ENCODE measurements at places on chromosomes 7 and 10.

DNA sequence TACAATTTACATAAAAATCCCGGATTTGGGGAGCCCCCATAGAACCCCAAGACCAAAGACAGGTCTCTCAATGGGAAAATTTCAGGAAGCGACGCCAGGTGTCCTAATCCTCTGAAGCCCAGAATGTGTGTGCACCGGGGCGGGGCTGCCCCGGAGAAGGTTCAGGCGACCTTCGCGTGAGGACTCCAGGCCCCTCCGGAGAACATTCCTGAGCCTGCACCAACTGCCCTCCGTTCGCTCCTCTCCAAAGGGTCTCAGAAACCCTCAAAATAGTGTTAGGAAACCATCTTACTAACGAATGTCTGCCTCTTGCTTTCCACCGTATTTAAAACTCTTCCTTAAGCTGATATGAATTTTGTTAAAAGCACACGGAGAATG is 78.5 kb upstream of the INSIG1 start:
- DNase-seq, result no peak

- no peak for DNase-seq
Observed at GRCh38 chr10:665579-666091, 23.8 kb downstream of the DIP2C start.

DNA sequence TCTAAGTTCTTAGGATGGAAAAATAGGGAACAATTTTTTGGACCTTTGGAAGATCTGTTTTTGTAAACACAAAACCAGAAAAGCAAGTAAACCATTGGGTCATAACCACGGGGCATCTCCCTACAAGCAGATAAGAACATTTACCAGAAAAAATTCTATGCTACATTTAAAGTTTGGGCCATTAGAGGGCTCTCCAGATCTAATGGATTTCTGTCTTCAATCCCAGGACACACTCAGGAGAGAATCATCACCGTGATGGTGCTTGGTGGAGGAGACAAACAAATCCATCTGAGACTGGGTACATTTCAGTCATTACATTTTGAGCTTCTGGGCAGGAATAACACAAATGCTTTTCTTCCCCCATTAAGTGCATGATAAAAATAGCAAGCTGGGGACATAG is 178.4 kb upstream of the TARP start:
- no peak for DNase-seq

- DNase-seq, result no peak
Observed at GRCh38 chr10:34528320-34528719, 286.8 kb downstream of the PARD3 start.

DNA sequence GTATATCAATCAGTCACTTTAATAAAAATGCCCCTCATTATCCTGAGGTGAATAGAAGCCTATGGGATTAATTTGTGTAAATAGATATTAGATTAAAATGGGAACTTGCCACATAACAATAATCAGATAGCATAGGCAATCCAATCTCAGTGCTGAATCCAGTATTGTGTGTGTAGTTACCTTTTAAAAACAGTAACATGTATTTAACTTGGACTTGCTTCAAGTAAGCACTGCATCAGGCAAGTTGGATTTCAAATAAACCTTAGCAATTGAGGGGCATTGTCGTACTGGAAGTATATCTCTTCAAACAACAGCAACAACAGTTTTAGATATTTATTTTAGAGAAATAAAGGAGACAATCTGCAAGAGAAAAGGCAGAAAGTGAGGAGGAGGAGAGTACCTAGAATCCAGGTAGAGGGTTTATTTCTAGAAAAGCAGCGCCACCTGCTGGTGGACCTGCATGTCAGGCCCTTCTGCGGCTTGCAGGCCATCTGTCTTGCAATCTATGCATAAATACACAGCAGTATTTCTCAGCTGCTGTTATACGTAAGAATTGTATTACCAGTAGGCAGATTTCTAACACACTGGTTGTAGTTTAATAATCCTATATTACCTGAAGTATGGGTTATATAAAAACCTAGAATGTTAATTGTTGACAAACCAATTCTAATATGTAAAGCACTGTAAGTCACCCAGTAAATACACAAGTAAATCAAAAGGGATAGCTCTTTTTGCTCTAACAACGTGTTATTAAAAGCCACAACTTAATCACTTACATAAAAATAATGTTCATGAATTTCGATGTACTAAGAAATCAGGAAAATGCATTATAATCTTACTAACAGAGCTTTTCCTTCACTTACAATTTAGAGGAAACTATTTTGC is 652.8 kb downstream of the KCNMA1 start:
- DNase-seq, result no peak

DNA sequence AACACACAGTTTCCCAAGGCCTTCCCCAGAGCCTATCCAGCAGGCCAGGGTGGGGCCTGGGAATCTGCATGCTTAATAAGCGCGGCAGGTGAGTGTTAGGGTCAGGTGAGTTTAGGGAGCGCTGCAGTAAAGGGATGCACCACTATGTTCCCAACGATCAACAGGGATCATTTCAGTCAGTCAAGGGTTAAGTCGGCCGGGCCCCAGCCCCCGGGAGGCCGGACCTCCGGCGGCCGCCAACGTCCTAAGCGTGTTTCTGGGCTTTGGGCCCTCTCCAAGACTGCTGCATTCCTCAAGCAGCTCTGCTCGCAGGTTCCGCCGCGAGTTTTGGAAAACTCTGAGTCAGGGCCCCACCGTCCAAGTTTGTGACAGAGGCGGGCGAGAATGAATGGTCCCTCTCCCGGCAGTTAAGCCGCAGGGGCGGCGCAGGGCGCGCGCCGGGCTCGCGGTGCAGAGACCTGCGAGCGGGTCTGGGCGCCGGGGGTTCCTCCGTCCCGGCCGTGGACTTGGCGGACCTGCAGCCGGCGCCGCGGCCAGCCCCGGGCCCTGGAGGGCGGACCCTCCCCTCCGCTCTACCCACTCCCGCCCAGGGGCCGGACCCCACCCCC is 81.6 kb downstream of the ARHGAP22 start:
- DNase-seq, result no peak

DNA sequence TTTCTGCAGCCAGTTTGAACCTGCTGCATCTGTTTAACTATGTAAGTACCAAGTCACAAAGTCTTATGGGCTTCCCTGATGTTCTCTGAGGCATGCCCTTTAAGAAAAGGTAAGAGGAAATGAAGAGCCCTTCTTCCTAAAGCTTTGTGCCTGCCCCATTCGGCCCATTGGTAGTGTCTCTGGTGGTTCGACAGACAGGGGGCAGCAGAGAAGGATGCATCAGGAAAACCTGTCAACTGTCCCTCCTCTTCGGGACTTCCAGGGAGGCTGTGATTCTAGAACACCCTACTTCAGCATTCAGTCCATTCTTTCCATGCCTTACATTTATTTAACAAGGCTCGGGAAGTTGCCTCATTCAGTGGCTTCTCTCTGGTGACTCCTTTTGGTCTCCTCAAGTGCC is 1.9 kb upstream of the SFRP4 start:
- no peak for DNase-seq

DNA sequence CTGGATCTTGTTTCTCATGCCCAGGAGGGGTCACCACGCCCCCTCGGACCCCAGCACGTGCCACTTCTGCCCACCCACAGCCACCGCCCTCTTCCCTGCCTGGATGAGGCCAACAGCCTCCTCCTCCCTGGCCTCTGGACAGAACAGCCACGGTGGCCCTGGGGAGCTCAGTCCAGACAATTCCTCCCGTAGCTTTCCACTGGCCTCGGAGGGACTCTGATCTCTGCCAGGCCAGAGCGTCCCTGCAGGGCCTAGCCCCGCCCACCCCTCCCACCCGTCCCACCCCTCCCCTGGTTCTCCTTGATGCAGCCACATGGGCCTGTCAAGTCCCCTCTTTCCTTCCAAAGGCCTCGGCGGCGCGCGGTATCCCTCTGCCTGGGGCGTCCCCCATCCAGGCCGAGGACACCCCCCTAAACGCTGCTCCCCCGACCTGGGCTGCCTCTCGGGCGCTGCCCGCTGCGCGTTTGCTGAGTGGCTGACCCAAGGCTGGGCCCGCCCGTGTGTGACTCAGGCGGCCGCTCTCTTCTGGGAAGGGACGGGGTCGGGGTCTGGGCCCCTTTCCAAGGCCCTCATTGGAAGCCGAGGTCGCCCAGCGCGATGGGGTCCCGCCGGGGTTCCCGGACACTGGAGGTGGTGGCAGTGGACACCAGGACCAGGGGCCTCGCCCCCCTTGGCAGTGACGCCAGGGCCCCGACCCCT is 557 bp downstream of the TMEM120A start:
- no peak for DNase-seq

DNA sequence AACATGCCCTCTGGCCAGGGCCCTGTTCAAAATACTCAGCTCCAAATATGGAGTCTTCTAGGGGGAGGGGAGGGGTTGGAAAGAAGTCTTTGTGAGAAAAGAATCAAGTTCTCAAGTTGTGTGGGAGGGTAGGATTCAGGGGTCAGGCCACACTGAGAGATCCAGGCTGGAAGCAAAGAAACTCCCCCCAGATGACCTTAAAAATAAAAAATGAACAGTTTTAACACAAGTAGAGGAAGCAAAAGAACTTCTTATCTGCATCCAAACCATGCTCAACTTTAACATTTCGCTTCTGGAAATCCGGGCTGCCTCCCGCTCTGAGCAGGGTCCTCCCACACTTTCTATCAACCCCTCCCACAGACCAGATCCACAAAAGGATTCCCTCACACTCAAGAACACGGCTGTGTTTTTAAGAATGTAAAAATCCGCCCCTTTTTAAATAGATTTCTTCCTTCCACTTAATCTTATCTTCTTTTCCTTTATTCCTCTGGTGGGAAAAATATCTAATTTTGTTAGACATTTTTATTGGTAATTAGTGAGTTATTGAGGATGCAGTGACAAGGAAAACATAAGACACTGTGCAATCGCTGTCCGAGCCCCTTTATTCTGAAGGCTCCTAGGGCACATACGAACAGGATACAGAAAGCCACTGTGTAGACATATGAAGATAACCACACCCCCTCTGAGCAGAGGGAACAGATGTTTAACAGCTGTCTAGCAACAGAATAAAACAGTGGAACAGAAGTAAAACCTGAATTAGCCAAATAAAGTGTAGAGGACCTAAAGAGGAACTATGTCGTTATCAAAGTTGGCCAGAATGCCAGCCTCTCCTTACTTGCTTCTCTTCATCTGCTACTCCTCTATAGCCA is 43.8 kb downstream of the CYTH3 start:
- DNase-seq, result peak; percentile 35

- DNase-seq, result no peak
Observed at GRCh38 chr10:47243356-47243755, 56.6 kb upstream of the GDF10 start.

- DNase-seq, result no peak
Observed at GRCh38 chr7:150867605-150868004, 15.3 kb downstream of the AOC1 start.

GRCh38 chr10:73841526-73842285 is 30.3 kb upstream of the NDST2 start:
- no peak for DNase-seq

DNA sequence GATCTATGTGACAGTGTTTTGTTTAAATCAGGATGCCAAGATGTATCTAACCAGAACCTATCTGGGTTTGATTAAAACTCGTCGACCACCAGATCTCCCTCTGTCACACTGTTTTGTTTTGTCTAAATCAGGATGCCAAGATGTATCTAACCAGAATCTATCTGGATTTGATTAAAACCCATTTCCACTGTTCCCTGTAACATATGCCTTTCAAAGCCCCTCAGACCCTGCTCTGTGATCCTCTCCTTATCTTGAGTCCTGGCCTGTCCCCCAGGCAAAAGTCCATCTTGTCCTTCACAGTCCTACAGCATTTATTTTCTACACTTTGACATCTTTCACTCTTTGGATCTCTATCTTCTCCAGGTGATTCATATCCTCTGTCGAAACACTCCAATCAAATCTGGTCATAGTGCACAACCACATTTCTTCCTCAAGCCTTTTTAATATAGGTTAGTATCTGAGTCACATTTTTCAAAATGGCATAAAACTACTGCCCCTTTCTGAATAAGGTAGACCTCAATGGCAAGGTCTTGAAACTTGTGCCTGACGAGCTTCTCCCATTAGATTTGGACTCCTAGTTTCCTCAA is 32.5 kb downstream of the ERLIN1 start:
- DNase-seq, result no peak

DNA sequence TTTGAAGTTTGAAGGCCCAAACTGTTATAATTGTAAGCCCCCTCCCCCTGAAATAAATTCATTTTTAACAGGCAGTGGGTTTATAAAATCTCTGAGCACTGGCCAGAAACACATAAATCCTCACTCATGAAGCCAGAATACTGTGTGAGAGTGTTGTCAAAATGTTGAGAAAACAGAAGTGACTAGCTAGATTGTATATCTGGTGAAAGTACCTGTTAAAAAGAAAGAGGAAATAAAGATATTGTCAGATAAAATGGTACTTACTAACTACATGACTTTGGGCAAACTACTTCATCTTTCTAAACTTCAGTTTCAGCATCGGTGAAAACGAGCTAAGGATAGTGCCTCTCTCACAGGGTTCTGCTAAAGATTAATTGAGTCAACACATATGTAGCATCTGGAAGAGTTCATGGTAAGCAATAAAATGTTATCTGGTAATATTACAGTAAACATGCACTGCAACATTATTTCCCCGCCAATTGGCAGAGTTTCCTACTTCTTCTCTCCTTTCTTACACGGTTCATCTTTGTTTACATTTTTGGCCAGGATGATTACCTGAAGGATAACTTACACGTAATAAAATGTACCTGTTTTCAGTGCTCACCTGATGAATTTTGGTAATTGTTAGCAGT is 202.5 kb upstream of the CHRM2 start:
- no peak for DNase-seq

DNA sequence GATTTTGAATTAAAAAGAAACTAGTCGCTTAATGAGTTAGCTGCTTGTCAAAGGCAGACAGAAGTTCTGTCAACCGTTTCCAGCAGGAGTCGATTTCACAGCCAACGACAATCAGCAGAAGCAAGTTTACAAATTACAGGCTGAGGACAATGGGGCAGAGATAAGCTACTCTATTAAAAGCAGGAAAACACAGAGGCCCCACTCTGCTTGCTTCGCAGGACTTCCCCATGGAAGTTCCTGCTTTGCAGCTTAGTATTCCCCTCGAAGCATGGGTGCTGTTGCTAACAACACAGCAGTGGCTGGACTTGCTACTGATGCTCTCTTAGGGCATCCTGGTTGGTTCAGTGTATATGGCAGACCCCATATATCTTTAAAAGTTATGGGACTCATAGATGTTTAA is 50.8 kb upstream of the KLF6 start:
- DNase-seq, result no peak

- DNase-seq, result no peak
Observed at GRCh38 chr10:66365686-66366085, 560.1 kb upstream of the LRRTM3 start.

DNA sequence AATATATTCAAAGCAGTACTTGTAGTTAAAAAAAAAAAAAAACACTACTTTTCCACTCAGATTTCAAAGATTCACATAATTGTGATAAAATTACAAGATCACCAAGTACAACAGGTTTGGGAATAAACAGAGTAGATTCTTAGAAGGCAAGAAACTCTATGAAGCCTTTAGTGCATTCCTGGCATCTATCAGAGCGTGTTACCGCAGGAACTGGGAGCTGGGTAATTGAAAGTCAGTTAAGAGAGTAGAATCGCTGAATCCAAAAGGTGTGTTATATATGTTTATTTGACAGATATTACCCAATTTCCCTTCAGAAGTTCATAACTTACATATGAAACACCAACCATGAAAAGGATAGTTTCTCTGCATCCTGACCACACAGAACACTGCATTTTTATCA is 159.2 kb upstream of the PLXNA4 start:
- DNase-seq, result no peak

- DNase-seq, result no peak
Observed at GRCh38 chr10:95860166-95860940, 47.4 kb upstream of the CC2D2B start.

- no peak for DNase-seq
Observed at GRCh38 chr10:107614939-107615685, 450.6 kb upstream of the SORCS1 start.

All from SIG-M5 (cell line).